Activated CD8-positive, alpha-beta memory T cell treated with anti-CD3 and anti-CD28 coated beads, Interleukin-2, amount 50 U/mL, for 48 hours (primary cell): ENCODE measurements at places on chromosomes 1 and 21.

GRCh38 chr1:98035602-98036002 lies 114.8 kb upstream of the DPYD start:
- no peak for DNase-seq

DNA sequence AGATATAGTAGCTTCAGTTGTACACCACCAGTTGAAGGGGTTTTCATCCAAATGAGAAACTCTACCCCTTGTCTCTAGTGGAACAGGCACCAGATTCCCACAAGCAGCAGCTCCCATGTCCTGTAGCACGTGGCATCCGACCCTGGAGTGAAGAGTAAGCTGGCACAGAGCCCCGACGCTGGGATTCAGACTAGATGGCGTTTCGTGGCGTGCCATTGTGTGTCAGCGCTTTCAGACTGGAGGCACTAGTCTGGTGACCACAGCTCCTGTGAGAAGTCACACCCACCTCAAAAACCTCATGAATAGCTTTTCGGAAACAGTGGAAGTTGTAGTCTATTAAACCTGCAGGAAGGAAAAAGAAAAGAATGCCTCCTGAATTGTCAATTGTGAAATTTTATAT lies 20.2 kb downstream of the RRAGC start:
- no peak for DNase-seq

DNA sequence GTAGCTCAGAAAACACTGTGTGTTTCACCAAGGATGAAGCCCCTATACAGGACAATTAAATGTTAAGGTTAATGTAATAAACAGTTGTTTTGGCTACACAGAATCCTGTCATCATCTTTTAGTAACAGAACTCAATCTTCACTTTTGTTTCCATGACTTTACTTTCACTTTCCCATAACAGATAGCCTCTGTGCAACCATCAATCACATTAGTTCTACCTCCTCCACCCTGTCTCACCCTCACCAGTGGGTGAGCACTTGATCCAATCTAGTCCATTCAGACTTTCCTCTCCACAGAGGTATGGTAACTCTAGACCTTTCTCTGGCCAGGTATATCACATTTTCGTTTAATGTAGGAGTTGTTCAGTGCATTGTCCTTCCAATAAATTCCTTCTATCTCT lies 1018.5 kb downstream of the ADGRL2 start:
- DNase-seq = no peak

GRCh38 chr21:46171996-46172862 lies 12.0 kb downstream of the SPATC1L start:
- peak; percentile 15 for DNase-seq

DNA sequence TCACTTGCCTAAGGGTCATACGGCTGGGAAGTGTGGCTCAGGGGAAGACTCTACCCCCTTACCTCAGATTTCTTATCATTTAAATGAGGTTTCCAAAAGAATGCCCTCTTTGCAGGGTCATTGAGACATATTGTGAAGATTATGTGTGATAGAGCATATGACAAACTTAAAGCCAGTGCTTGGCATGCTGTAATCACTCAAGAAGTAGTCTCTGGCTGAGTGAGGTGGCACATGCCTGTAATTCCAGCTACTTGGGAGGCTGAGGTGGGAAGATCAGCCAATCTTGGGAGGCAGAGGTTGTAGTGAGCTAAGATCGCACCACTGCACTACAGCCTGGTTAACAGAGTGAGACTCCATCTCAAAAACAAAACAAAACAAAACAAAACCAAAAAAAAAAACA lies 7.5 kb upstream of the LDLRAD2 start:
- DNase-seq = no peak

- no peak for DNase-seq
These were observed 55.5 kb downstream of the SLAMF6 start for GRCh38 chr1:160467576-160467975.

- no peak for DNase-seq
These were observed 928 bp downstream of the TLCD4 start for GRCh38 chr1:95118067-95118499.

DNA sequence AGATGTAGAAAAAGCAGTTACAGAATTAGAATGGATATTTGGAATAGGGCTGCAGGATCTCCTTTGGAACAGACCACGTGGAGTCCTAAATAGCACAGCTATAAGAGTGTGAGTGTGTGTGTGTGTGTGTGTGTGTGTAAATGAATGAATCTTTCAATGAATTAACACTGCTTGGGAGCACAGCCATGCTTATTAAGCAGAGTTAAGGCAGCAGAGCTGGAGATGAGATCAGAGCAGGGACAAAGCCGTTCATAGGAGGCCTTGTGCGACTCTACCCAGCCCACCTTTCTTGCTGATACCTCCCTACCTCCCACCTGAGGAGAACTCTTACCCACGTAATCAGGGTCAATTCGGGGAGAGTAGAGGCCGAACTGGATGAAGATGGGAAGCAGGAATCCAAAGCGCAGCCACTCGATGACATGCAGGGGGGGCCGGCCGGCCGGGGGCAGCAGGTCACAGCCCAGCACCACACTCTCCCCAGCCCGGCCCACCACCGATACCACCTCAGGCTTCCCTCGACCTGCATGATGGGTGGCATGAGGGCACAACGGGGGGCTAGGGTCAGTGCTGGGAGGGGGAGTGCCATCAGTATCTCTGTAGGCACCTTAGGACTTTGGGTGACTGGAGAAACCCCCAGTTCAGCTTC lies 2.7 kb downstream of the IGSF9 start:
- DNase-seq = no peak

DNA sequence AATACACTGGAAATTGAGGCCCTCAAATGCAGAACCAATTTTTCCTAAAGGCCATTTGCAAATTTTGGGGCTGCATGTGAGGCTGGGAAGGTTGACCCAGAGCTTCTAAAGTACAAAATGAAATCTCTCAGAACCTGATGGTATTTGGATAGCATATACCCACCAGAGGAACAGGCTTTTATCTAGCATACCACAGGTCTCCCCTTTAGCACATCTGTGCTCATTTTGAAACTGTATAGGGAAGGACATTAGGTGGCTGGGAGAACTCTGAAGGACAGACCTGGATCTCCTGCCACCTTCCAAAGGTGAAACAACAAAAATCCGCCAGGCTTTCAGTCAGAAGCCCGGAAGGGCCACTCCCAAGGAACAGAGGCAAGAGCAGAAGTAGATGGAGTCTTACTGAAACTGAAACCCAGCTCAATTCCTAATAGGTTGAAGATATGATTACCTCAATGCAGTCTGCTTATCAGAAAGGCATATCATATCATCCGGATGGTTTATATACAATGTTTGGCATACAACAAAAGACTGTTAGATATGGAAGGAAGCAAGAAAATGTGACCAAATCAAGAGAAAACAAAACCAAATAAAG lies 11.6 kb downstream of the CD55 start:
- no peak for DNase-seq

- DNase-seq = no peak
These were observed 6.0 kb downstream of the CADM3 start for GRCh38 chr1:159177272-159177907.

DNA sequence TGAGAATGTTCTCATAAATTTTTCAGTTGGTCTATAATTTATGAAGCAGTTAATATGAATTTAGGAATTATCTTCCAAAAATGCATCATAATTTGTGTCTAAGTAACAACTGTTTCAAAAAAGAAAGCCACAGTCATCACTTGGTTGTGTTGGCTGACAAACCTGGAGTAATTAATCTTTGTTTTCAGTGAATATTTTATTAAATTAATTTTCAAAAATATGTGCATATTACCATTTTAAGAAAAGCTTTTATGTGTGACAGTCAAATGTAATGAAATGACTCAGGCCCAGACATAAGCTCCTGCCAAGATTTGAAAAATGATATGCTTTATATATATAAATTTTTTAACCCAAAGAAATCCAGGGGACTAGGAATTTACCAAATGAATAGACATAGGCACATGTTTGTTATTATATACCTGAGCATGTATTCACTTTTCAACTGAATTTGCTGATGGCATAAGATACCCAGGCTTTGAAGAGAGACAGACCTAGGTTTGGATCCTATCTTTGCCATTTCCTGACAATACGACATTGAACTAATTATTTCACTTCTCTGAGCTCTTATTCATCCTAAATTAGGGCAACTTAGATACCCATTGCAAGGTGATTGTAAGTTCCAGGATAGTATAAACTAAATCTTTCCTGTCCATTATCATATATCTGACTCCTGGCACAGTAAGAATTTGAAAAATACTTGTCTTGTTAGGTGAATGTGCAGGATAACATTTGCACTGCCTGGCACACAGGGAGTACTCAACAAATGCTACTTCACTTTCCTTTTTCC lies 729.5 kb upstream of the ADGRL2 start:
- no peak for DNase-seq

- DNase-seq = no peak
These were observed 32.4 kb downstream of the RUNX1 start for GRCh38 chr21:35016517-35017188.

DNA sequence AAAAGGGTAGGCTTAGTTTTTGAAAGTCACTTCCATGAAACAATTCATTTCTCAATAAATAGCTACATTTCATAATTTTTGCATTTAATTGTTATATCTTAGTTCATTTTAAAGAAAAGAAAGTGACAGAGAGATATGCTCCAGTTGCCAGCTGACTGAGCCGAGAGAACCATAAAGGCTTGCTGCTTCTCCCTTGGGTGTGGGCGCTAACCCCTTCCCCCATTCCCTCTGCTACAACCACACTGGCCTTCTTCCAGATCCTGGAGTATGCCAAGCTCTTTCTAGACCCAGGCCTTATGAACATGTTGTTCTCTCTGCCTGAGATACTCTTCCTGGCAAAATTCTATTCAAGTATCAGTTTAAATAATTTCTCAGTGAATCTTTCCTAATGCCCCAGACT lies 12.3 kb downstream of the SORT1 start:
- no peak for DNase-seq

DNA sequence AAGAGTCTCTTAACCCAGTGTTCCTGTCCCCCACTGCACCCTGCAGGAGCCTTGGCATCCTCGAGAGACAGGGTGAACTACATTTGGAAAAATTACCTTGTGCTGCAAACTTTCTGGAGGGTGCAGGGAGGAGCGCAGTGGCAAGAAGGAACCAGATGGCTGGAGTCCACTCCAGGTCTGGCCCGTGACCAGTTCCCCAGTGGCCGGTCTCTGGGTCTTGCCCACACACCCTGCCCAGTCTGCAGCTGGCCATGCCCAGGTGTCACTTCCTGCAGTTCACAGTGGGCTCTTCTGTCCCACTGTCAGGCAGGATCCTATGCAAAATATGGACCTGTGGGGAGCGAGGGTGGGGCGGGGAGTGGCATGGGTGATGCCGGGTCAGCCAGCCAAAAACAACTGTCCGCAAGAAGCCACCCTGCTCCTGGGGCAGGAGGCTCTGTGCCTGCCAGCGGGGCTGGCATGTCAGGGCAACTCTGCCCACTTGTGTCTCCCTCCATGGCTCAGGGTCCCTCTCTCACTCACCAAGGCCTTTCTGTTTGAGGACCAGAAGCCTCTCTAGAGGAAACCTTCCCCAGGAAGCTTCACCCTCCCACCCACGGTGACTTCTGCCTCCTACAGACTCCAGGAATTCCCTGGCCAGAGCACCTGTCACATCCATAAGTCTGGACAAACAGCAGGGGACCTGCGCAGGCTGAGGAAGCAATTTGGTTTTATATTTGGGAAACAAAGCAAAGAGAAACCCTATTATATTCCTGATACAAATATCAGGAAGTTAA lies 55.6 kb downstream of the KIF21B start:
- DNase-seq = no peak

- DNase-seq = no peak
These were observed 70.5 kb downstream of the CD2 start for GRCh38 chr1:116824631-116825206.

- no peak for DNase-seq
These were observed 12.8 kb downstream of the RNF2 start for GRCh38 chr1:185058110-185058509.

DNA sequence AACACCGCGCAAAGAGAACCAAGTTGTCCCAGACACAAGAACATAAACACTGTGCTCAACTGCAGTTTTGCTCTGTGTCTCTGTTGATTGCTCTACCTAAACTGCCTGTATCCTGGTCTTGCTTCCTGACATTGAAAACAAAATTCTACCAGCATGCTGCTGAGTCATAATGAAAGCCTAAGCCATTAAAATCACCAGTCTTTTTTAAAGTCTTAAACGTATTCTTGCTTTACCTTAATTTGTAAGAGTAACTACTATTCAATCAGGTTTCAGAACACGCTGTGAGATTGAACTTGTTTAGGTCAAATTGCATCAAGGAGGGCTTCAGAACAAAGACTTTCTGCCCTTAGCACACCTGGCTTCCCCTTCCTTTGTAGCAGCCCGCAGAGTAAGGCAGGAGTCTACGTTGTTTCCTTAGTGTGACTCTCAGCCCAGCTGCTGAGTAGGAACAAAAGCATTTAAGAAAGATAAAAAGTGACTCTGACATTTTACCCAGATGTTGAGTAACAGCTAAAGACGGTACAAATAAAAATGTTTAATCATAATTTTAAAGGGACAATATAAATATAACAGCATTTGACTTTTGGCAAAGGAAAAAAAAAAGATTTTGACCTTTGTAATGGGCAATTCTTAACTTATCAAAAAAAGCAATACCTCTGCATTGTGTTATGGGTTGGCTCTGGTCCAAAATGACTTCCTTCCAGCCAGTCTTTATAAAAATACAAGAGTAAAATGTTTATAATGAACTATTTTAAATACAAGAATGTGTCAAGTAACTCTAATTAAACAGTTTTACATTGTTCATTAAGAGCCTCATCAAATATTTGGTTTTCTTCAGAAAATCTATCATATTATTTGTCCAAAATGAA lies 186.9 kb upstream of the ADGRL4 start:
- DNase-seq = no peak

- DNase-seq = no peak
These were observed 197.6 kb downstream of the CAMTA1 start for GRCh38 chr1:6982860-6983259.

DNA sequence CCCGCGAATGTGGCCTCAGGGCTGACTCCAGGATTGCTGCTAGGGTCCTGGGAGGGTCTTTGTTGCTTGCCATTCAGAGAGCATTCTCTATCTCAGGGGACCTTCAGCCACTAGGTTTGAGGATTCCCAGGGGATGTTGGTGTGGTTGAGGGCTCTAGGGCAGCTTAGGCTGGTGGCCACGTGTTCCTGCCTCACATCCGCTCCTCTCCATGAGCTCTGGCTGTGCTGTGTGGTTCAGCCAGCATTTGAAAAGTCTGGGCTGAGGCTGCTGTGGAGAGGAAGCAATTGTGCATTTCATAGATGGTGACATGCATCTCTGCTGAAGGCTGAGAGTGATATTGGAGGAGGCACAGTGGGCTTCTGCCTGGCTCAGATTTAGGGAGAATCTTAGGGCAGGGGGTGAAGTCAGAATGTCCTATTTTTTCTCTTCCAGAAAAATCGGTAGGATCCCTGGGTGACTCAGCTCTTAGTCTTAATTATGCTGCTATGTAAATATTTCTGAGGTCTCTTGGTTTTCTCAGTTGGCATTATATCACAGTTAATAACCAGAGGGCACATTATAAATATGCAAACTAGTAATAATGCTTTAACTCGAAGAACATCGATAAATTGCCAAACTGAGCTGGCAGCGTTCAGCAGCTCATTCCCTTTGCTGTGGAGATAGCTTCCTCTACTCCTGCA lies 182.3 kb downstream of the CAMTA1 start:
- no peak for DNase-seq

GRCh38 chr1:160565564-160565963 lies 13.7 kb downstream of the CD84 start:
- DNase-seq = no peak

- no peak for DNase-seq
These were observed 6.0 kb upstream of the LIN28A start for GRCh38 chr1:26404641-26405040.

- no peak for DNase-seq
These were observed 324.4 kb downstream of the MATN1 start for GRCh38 chr1:30399026-30399425.

- no peak for DNase-seq
These were observed 77.8 kb downstream of the TMEM53 start for GRCh38 chr1:44596511-44596910.

GRCh38 chr1:154578058-154578418 lies 10.5 kb downstream of the CHRNB2 start:
- DNase-seq = no peak
